A549 treated with DMSO at 1 μM for 4 hours (cell line): ENCODE measurements at places on chromosomes 2 and 18. TPM values are rescaled to one million over a fixed set of nuclear protein-coding genes. Genes with fewer than 3 reads are reported as not detected.

HJURP gene
- 86.1 to 88.2 TPM (median 87.1 TPM) in 5 replicates for total RNA-seq

CPLX4 gene
- total RNA-seq = not detected in 5 replicates

MOGAT1 gene
- not detected in 5 replicates for total RNA-seq

DNER gene
- total RNA-seq = 5.6 to 9.1 TPM (median 6.7 TPM) in 5 replicates

RAPGEF4 gene
- total RNA-seq = 0.16 to 0.35 TPM (median 0.21 TPM) in 5 replicates

DES gene
- total RNA-seq = 0.08 to 0.09 TPM in 2 of 5 replicates, not detected in the others

CCDC141 gene
- total RNA-seq = not detected in 5 replicates

GLI2 gene
- 21.5 to 30.4 TPM (median 26.2 TPM) in 5 replicates for total RNA-seq

LYG1 gene
- total RNA-seq = 0.49 to 2.6 TPM (median 1.6 TPM) in 5 replicates

SMYD5 gene
- 56.0 to 59.8 TPM (median 57.6 TPM) in 5 replicates for total RNA-seq

HOXD13 gene
- total RNA-seq = 0.22 to 0.32 TPM (median 0.24 TPM) in 5 replicates

KCNG2 gene
- total RNA-seq = not detected in 5 replicates

FOXD4L1 gene
- total RNA-seq = 0.31 to 0.87 TPM (median 0.33 TPM) in 5 replicates

FNDC4 gene
- 3.3 to 5.0 TPM (median 4.2 TPM) in 5 replicates for total RNA-seq

CKAP2L gene
- total RNA-seq = 11.8 to 17.4 TPM (median 16.0 TPM) in 5 replicates

CDH19 gene
- total RNA-seq = 0.96 to 2.1 TPM (median 1.7 TPM) in 5 replicates

SERPINB5 gene
- 0.08 to 0.20 TPM (median 0.11 TPM) in 5 replicates for total RNA-seq

KCNF1 gene
- 28.3 to 46.3 TPM (median 36.5 TPM) in 5 replicates for total RNA-seq

DYSF gene
- total RNA-seq = 0.72 to 1.2 TPM (median 0.85 TPM) in 5 replicates

MC4R gene
- total RNA-seq = 0.08 TPM in 1 of 5 replicates, not detected in the others

CIDEA gene
- not detected in 5 replicates for total RNA-seq

EGR4 gene
- 0.11 to 0.32 TPM (median 0.25 TPM) in 5 replicates for total RNA-seq

SERPINB11 gene
- 0.07 to 0.08 TPM in 2 of 5 replicates, not detected in the others for total RNA-seq

CREG2 gene
- 3.5 to 10.0 TPM (median 8.7 TPM) in 5 replicates for total RNA-seq

UGT1A4 gene
- total RNA-seq = 0.07 TPM in 1 of 5 replicates, not detected in the others

KCNE4 gene
- total RNA-seq = 0.87 to 1.6 TPM (median 1.2 TPM) in 5 replicates

VSNL1 gene
- not detected in 5 replicates for total RNA-seq

CHCHD5 gene
- 57.0 to 86.0 TPM (median 59.5 TPM) in 5 replicates for total RNA-seq

SERPINB4 gene
- 0.12 to 0.28 TPM (median 0.18 TPM) in 5 replicates for total RNA-seq

CRYBA2 gene
- 0.18 TPM in 1 of 5 replicates, not detected in the others for total RNA-seq

CCL20 gene
- total RNA-seq = 2.3 to 7.2 TPM (median 3.2 TPM) in 5 replicates

CYBRD1 gene
- 28.7 to 38.6 TPM (median 36.6 TPM) in 5 replicates for total RNA-seq

CROCC2 gene
- not detected in 5 replicates for total RNA-seq

GPR55 gene
- 0.04 TPM in 1 of 5 replicates, not detected in the others for total RNA-seq

ANKRD29 gene
- total RNA-seq = 10.0 to 14.9 TPM (median 12.6 TPM) in 5 replicates

MYCN gene
- not detected in 5 replicates for total RNA-seq

TLX2 gene
- 0.14 to 0.43 TPM (median 0.25 TPM) in 5 replicates for total RNA-seq

ADRA2B gene
- total RNA-seq = 0.03 to 0.09 TPM (median 0.08 TPM) in 4 of 5 replicates, not detected in the other

CEBPZ gene
- 73.5 to 86.2 TPM (median 81.7 TPM) in 5 replicates for total RNA-seq
